Effector memory CD4-positive, alpha-beta T cell (primary cell): ENCODE measurements at places on chromosomes 7 and 10.

DNA sequence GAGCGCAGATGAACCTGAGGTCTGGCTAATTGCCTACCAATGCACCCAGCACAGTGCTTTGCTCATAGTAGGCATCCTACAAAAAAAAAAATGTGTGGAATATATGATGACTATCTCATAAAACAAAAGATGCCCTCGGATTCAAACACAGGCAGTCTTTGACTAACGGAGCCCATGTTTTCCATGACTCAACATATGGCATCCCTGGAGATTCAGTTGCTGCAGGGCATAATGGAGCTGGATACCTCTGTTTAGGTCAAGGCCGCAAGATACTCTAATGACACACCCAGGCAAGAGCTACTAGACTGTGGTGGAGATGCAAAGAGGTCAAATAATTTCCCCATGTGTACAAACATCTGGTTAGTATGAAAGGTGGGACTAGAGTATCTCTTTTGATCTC lies 16.3 kb downstream of the CUBN start:
- DNase-seq, result no peak

DNA sequence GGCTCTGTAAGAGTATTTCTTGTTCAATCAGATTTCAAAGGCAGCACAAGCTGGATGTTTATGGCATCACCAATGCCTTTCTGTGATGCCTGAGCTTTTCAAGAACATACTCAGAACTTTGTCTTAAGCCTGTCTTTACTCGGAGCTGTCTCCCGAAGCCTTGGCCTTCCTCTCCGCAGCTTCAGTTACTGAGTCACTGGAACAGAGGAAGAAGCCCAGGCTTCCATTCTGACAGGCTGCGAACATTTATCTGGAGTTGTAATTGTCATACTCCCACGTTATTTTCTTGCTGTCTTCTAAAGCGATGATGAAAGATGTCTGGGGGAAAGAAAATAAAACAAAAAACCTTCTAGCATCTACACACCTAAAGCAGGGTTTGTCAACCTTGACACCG lies 43.9 kb downstream of the GRK5 start:
- no peak for DNase-seq

DNA sequence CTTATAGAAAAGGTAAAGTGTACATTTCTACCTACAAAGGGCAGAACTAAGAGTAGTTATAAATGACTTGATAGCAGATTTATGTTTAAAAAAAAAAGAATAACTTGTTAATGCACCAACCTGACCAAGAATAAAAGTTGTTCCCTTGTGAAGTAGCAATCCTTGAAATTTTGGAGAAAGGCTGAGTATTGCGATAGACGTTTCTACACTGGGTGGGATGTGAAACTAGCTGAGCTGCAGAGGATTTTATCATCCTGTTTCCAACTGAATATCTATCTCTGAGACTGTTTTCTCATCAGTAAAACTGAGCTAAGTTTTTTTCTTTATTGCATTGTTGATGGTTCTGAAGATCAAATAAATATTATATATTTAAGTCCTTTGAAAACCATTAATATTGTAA lies 14.6 kb downstream of the MDFIC start:
- no peak for DNase-seq

- no peak for DNase-seq
These were observed 2.8 kb upstream of the FLNC start for GRCh38 chr7:128827248-128827958.

DNA sequence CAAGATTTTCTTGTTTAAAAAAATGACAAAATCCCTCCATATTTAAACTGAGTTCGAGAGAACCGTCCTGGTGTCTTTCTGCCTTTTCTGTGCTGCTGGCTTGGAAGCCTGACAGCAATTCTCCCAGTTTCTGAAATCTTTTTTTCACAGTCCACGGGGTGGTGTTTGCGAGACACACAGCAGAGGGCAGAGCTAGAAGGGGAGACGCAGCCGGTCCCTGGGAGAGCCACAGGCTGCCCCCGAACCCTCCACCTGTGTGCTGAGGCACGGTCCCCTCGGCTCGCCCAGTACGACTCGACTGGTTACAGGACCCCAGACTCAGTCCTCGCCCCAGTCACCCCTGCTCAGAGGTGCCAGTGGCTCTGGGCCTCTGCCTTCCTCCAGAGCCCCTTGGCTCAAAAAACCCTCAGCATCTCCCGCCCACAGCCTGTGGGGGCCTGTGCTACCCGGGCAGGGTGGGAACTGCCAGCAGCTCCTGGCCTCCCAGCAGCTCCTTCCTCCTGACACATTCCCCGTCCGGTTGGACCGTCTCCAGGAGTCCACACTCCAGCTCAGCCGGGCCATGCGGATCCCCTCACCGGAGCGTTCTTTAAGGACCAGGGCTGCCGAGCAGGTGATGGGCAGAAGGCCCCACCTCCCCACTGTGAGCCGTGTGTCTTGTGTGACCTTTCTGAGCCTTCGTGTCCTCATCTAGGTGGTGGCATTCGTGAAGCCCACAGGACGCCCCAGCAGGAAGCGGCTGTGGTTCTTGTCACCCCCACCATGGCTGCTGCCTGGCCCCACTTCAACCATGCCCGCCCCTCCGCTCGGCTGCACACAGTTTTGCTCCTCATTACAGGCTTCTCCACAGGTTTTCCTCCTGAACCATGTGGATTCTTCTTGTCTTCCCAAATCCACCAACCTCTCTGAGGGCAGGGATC lies 52.3 kb upstream of the EN2 start:
- no peak for DNase-seq

DNA sequence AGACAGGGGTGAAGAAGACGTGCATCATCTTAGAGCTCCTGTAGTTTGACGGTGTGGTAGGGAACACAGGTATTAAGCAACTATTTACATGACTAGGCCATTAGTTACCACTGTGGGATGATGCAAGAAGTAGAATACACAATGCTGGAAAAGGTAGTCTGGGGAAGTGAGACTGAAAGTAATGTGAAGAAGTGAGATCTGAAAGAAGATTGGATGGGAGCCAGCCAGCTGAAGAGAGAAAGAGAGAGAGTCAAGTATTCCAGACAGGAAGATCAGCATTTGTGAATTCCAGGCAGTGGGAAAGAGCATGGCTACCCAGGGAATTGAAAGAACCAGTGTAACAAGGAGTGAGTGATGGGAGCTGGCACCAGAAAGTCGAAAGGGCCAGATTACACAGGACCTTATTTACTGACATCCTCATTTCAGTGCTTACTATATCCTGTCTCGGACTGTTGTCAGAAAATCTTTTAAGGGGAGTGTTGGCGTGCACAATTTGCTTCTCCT lies 4.0 kb upstream of the CFAP58 start:
- DNase-seq, result no peak

DNA sequence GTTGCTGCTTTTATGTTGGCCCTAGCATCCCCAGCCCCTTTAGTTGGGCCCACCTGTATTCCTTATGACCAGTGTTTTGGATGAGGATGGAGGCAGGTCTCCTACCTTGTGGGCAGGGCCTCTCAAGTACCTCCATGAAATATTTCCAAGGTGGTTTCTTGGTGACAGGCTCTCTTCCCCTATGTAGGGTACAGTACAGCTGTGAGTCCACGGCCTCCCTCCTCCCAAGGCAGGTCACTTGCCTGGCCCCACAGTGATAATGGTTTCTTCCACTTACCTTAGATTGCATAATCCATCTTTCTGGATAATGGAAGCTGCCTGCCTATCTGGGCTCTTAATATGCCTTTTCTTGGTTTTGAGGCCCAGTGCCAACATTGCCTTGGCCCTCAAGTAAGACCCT lies 110.4 kb downstream of the NT5C2 start:
- no peak for DNase-seq

- no peak for DNase-seq
These were observed 173.4 kb upstream of the SHH start for GRCh38 chr7:155985518-155986250.

GRCh38 chr7:80313067-80313626 lies 178.5 kb downstream of the GNAI1 start:
- DNase-seq, result no peak

- DNase-seq, result no peak
These were observed 17.4 kb upstream of the FZD8 start for GRCh38 chr10:35659456-35659855.

DNA sequence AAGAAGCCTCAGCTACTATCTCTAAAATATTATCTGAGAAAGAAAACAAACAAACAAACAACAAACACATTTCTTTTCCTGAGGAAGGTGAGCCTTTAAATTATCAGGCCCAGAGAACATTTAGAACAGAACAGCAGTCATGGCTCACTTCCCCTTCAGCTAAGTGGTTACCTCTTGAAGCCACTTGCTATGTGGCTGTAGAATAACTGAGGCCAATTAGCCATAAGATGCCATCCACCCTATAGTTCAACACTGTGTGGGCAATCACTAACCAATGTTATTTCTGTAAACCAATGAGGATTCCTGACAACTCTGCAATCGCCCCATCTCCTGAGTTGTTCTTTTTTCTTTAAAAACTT lies 3.7 kb upstream of the UPP1 start:
- DNase-seq, result no peak

DNA sequence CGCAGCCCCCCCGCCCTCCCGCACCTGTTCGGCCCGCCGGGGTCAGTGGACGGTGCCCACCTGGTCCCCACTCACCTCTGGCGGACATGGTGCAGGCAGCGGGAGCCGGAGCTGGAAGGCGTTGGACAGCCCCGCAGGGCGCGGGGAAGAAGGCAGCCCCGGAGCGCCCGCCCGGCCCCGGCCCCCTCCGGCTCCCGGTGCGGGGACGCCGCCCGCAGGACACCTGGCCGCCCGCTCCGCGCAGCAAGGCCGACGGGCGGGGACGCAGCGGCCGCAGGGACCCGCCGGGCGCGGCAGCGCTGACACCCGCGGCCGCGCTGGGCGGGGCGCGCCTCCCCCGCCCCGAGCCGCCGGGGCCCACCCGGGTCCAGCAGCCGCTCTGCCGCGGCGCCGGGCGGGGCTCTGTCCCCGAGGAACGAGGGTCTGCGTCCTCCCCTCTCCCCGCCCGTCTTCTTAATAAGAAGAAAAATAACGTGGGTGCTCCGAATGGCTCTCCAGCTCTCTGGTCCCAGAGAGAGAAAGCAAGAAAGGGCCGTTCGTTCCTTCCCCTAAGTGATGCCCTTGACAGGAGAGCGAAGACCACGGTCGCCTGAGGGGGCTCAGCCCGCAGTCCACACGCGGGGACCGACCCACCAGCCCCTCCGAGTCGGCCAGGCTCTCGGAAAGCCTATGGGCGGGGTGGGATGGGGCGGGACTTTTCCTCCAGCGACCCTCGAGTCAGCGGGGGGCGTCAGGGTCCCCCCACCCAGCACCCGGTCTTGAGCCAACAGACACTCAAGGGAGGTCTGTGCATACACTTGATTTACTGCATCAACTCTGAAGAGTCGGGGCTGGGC lies 53.4 kb upstream of the FHIP2A start:
- no peak for DNase-seq

- no peak for DNase-seq
These were observed 24.5 kb upstream of the MSRB2 start for GRCh38 chr10:23070913-23071218.

GRCh38 chr10:47152861-47153349 lies 147.1 kb upstream of the GDF10 start:
- no peak for DNase-seq

DNA sequence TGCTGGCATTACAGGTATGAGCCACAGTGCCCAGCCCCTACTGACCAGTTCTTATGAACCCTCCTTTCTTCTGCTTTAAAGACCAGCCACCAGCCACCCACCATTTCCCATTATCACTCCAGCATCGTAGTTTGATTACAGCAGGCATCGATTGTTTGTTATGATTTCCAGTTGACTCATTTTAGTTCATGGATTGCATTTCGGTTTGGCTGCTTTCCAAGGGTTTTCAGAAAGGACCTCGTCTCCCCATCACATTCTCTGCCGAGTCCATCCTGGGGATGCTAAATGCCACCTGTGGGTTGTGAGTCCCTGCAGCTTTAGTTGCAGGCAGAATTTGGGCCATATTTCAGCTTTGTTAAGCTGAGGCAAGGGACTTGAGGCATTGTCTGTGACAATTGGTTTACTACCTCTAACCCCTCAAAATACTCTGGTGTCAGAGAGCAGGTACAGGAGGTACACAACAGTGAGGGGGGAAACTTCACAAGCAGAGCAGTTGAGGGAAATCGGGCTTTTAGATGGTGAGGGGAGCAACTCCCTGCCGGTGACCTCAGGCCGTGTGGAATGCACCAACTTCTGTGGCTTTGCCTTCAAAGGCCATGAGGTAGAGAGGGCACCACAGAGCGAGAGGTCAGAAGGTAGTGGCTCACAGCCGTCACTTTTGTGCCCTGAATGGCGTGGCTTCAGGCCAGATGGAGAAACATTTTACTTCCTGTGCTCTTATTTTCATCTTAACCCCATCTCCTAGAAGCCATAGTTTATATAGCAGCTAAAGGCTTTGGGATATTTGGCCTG lies 203.8 kb downstream of the CCDC3 start:
- DNase-seq, result no peak

GRCh38 chr7:157780721-157781120 lies 443.9 kb downstream of the DNAJB6 start:
- DNase-seq, result no peak

DNA sequence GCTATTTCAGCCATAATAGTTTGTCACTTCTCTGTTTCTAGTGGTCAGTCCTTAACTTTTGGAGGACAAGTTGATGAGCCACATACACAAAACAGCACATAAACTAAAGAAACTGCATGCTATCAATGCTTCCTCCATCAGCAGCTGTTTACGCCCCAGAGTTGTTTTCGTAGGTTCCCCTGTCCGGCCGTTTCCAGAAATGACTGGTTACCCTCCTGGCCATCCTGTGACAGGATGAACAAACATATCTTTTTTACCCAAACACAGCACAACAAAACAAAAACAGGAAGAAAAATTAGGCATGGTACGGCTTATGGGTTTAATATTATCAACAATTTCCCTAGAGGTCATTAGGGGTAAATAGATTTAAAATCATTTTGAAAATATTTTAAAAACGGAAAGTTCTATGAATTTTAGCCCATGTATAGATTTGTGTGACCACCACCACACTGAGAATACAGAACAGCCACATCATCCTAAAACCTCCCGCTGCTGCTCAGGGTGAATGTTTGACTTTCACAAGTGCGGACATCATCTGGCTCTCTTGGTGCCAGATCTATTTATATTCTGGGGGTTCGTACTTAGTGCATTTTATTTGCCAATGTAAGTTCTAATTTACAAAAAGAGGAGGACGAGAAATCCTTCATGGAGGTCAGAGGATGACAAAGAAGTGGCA lies 74.8 kb downstream of the HIPK2 start:
- no peak for DNase-seq

- no peak for DNase-seq
These were observed 336.8 kb upstream of the IGFBP3 start for GRCh38 chr7:46257761-46258448.

GRCh38 chr10:97399843-97400545 lies 1.1 kb downstream of the RRP12 start:
- no peak for DNase-seq

DNA sequence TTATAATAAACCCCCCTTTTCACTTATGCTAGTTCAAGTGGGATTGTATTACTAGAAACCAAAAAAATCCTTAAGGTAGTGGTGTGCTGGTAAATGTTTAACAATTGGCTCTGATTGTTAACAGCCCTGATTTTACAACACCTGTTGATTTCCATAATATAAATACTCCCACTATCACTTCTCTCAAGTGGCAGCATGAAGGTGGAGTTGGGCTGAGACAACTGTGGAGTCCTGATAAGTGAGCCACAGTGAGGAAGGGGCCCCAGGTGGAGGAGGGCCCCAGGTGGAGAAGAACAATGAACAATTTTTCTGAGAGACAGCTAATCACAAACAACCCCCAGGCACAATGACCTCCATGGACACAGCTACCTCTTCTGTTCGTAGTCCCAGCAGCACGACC lies 26.4 kb downstream of the SSMEM1 start:
- no peak for DNase-seq
